NCI-H524 (cell line): ENCODE measurements at places on chromosomes 4 and X.

GRCh38 chr4:141711211-141711610 lies 74.8 kb downstream of the IL15 start:
- DNase-seq: no peak

DNA sequence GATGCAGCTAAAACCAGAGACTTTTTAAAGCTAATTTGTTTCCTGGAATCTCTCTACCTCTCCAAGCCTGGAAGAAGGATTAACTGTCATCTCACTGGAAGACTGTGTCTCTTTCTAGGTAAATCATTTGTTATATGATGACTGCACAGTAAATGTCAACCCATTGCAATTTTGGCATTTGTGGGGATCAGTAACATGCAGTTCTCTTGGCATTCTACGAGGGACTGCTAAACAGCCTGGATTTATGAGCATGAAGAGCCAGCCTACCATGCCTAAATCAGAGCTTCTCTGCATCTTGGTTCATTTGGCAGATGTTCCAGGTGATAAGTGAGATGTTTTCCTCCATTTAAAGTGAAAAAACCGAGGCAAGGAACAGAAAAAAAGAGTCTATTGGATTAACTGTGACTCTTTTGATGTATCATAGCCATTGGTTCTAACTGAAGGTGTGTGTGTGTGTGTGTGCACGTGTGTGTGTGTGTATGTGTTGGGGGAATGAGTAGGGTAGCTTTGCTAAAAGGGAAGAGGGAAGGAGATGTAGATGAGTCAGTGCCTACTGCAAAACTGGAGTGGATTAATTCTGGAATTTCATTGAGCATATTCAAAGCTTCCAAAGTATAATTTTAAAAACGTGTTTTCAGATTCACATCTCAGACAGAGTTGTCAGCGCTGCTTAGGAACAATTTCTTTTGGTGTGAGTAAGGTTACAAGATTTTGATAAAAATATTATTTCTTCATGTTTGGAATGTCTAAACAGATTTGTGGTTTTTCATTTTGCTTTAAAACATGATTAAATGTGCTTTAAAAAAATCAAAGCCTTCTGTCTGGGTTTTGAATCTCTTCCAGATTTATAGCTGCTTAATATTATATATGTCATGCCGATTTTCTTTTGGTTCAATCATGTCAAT lies 123.2 kb upstream of the LNX1 start:
- DNase-seq: no peak

DNA sequence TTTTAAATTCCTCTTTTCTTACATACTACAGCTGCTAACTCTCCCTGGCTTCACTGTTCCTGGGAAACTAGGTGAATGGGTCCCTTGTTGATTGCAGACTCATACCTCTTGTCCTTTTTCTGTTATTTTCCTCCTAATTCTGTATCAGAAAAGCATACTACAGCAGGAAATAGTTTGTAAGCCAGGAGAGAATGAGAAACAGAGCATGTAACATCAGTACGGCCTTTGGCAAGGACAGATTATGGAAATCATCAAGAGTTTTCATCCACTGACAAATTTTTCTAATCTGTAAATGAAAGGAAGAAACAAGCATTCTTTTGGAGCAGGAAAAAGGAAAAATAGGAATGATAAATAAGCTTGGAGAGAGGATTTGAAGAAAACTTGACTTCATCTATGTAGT lies 239.2 kb downstream of the ANTXR2 start:
- no peak for DNase-seq

- no peak for DNase-seq
Observed at GRCh38 chr4:70945046-70945445, 42.9 kb downstream of the MOB1B start.

- no peak for DNase-seq
Observed at GRCh38 chrX:139388254-139388653, 142.3 kb upstream of the F9 start.
